ENCODE measurements at places on chromosomes 11 and 22. TPM values are rescaled to one million over a fixed set of nuclear protein-coding genes. Genes with fewer than 3 reads are reported as not detected.

MMP12 gene
- total RNA-seq = not detected

KRTAP5-10 gene
- not detected for total RNA-seq

DLG2 gene
- total RNA-seq = 0.23 TPM

C11orf87 gene
- 0.02 TPM for total RNA-seq

WEE1 gene
- 37.5 TPM for total RNA-seq

B4GALNT4 gene
- total RNA-seq = 3.0 TPM

MAML2 gene
- total RNA-seq = 5.4 TPM

DTX4 gene
- total RNA-seq = 1.2 TPM

Measured in HT1080 (cell line).